ENCODE measurements at places on chromosomes 3 and 15. TPM values are rescaled to one million over a fixed set of nuclear protein-coding genes. Genes with fewer than 3 reads are reported as not detected.

- no peaks in the 10 kb centered on the region for H3K27me3 ChIP-seq
- 0 out of 2 replicates have a peak overlapping the region, but pooled peaks have one; percentile 5 for H3K27ac ChIP-seq
- peak; percentile 72 for DNase-seq
- H3K4me1 ChIP-seq, result peaks cover 16% of the 10 kb centered on the region
- no peak overlapping the region for H3K4me3 ChIP-seq
Observed at GRCh38 chr3:94616833-94617232, 554.0 kb downstream of the NSUN3 start.

GRCh38 chr3:53719796-53720195 lies 126.4 kb downstream of the CHDH start:
- no peaks in the 10 kb centered on the region for H3K4me1 ChIP-seq
- no peak overlapping the region for H3K4me3 ChIP-seq
- peaks cover 47% of the 10 kb centered on the region for H3K27me3 ChIP-seq

DNA sequence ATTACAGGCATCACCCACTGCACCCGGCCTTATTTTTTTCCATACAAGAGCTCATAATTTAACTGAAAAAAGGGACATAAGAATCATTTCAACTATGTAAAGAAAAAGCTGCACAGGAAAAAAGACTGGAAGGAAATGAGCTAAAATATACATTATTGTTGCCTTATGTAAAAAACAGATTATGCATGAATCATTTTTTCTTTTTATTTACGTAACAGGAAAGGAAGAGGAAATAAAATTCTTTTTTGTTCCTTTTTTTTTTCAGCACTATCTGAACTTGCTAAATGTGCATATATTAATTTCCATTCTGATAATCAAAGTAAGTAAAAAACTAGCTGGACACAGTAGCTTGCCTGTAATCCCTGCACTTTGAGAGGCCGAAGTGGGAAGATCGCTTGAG lies 12.1 kb downstream of the KIF9 start:
- no peak overlapping the region for H3K4me3 ChIP-seq
- no peak for DNase-seq
- no peak overlapping the region for H3K27ac ChIP-seq
- no peaks in the 10 kb centered on the region for H3K27me3 ChIP-seq
- H3K4me1 ChIP-seq, result peaks cover 10% of the 10 kb centered on the region

The CD47 gene
- 48.4 TPM for total RNA-seq

DNA sequence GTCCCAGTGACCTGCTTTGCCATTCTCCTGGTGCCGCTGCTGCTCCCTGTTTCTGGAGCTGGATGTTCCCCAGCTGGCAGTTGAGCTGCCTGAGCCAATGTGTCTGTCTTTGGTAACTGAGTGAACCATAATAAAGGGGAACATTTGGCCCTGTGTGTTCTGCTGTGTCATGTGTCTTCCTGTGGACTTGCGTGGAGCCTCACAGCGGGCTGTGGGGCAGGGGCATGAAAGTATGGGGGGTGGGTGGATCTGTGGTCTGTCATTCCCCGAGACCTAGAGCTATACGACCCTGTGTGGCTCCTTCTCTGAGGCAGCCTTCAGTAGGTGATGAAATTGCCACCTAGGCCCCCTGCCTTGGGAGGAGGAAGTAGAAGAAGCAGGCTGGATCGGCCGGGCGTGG lies 2.0 kb upstream of the PPCDC start:
- no peak for DNase-seq
- H3K4me3 ChIP-seq, result no peak overlapping the region
- H3K36me3 ChIP-seq, result no peaks in the 10 kb centered on the region
- H3K27me3 ChIP-seq, result no peaks in the 10 kb centered on the region
- H3K27ac ChIP-seq, result no peak overlapping the region

DNA sequence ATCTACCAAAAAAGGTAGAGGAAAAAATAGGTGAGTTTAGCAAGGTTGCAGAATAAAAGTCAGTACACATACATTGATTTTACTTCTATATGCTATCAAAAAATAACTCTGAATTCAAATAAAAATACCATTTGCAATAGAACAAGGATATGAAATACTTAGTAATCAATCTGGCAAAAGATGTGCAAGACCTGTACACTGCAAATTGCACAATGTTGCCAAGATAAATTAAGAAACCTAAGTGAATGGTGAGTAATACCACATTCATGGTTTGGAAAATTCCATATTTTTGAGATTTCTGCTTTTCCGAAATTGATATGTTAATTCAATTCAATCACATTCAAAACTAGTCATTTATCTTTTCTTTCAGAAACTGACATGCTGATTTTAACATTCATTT lies 464.8 kb downstream of the EPHA3 start:
- no peak overlapping the region for H3K4me3 ChIP-seq
- DNase-seq, result peak; percentile 57
- no peaks in the 10 kb centered on the region for H3K36me3 ChIP-seq
- H3K27ac ChIP-seq, result no peak overlapping the region
- peaks cover 18% of the 10 kb centered on the region for H3K4me1 ChIP-seq

DNA sequence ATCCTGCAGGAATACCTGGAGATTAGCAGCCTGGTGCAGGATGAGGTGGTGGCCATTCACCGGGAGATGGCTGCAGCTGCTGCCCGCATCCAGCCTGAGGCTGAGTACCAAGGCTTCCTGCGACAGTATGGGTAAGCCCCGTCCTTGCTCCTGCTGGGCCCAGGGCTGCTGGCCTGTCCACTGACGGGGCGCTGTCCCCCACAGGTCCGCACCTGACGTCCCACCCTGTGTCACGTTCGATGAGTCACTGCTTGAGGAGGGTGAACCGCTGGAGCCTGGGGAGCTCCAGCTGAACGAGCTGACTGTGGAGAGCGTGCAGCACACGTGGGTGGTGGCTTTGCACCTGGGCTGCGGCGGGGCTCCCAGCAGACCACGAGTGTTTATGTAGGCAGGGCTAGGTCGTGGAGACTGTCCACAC lies 5.0 kb downstream of the FES start:
- no peaks in the 10 kb centered on the region for H3K27me3 ChIP-seq
- H3K4me3 ChIP-seq, result no peak overlapping the region
- H3K36me3 ChIP-seq, result no peaks in the 10 kb centered on the region
- no peak for DNase-seq
- no peak overlapping the region for H3K27ac ChIP-seq
- H3K4me1 ChIP-seq, result no peaks in the 10 kb centered on the region

- no peak overlapping the region for H3K4me3 ChIP-seq
- no peak overlapping the region for H3K27ac ChIP-seq
- no peaks in the 10 kb centered on the region for H3K27me3 ChIP-seq
- no peaks in the 10 kb centered on the region for H3K36me3 ChIP-seq
- peaks cover 26% of the 10 kb centered on the region for H3K4me1 ChIP-seq
- DNase-seq, result no peak
Observed at GRCh38 chr3:94172695-94173310, 109.9 kb downstream of the NSUN3 start.

- H3K36me3 ChIP-seq, result no peaks in the 10 kb centered on the region
- H3K27ac ChIP-seq, result no peak overlapping the region
Observed at GRCh38 chr15:51093839-51094605, 684 bp downstream of the TNFAIP8L3 start.

The ABI3BP gene
- total RNA-seq, result 31.6 TPM

The TMEM158 gene
- 82.9 TPM for total RNA-seq

DNA sequence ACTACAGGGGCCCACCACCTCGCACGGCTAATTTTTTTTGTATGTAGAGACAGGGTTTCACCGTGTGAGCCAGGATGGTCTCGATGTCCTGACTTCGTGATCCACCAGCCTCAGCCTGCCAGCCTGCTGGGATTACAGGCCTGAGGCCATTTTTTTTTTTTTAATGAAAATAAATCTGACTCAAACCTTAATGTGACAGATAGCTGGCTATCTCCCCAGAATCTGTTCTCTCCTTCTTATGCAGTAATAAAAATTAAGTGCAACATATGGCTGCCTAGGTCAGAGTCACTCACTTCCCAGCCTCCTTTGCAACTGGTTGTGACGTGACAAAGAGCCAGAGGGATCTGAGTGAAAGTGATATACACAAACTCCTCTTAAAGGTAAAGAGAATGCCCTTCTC lies 53.0 kb downstream of the ZNF148 start:
- no peak overlapping the region for H3K27ac ChIP-seq
- peaks cover 12% of the 10 kb centered on the region for H3K4me1 ChIP-seq
- no peaks in the 10 kb centered on the region for H3K27me3 ChIP-seq

The TLR9 gene
- not detected for total RNA-seq

GRCh38 chr15:72340366-72340765 lies 20.4 kb upstream of the CELF6 start:
- H3K27me3 ChIP-seq, result no peaks in the 10 kb centered on the region
- no peak overlapping the region for H3K4me3 ChIP-seq
- peaks cover 19% of the 10 kb centered on the region for H3K4me1 ChIP-seq

GRCh38 chr3:190288836-190289235 lies 33.4 kb downstream of the CLDN1 start:
- H3K4me1 ChIP-seq, result 0 out of 2 replicates have a peak, but pooled peaks cover 3% of the 10 kb centered on the region
- H3K36me3 ChIP-seq, result 0 out of 2 replicates have a peak, but pooled peaks cover 2% of the 10 kb centered on the region
- no peak overlapping the region for H3K27ac ChIP-seq
- H3K27me3 ChIP-seq, result no peaks in the 10 kb centered on the region
